ENCODE measurements at places on chromosomes 6 and 20.

GRCh38 chr6:163455552-163455951 is 41.0 kb downstream of the QKI start:
- no peak for DNase-seq

DNA sequence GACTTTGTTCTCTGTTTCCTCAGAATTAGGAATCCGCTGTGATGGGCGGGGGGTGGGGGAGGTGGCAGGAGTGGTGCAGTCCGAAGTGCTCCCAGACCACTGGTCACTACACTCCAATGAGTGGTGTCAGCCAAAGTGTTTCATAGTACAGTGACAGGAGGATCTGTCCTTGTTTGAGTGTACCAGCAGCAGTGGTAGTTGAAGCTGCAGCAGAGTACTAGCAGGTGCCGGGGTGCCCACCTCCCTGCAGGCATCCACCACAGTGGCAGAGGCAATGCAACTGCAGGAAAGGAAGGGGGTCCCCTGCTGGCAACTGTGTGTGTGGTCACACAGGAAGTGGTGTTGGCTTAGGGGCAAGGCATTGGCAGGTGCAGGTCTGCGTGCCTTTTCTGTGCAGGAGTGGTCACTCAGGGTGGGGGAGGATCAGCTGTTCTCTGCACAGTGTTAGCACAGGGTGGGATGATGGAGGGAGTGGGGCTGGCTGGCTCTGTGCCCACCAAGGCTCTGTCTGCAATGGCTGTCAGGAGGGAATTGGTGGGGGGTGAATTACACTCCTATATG is 9.7 kb downstream of the HLA-DOB start:
- DNase-seq, result no peak

DNA sequence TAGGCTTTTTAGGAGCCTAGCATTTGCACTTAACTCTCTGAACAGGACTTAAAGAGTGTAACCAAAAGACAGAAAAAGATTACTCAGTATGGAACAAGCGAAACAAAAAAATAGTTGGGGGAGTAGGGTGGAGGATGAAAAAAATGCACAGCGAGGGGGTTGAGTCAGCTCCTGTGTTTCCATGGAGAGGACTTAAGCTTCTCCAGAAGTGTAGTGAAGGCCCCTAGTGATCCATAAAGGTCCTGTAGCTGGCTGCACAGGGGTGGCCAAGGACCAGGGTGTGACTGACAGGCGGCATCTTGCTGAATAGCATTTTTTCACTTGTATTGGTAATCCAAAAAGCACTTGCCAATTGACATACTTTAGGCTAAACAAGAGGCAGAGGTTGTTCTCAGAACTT is 533.9 kb downstream of the RFPL4B start:
- DNase-seq, result no peak

DNA sequence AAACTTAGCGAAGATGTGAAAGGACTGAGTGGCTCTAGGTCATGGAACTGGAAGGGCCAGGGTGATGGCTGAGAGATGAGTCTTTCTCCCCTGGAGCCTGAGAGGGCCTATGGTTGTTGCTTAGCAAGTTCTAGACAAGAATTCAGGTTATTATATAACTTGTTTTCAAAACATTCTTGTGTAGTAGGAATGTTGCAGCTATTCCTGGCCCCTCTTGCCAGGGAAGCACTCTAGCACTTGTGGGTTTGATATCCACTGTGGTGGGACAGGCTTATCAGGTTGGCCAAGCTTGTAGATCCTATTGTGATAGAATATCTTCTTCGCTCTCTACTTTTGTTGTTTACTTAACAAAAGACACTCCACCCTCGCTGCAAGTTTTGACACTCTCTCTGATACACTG is 211.8 kb upstream of the CITED2 start:
- DNase-seq, result no peak

- DNase-seq, result no peak
Measured at GRCh38 chr6:117463762-117464665, 18.5 kb upstream of the DCBLD1 start.

- no peak for DNase-seq
Measured at GRCh38 chr20:41619360-41620100, 1.4 kb upstream of the CHD6 start.

Measured in activated CD4-positive, alpha-beta T cell treated with anti-CD3 and anti-CD28 coated beads, Interleukin-2, amount 50 U/mL, for 24 hours (primary cell).